ENCODE measurements at places on chromosomes 5 and 9.

DNA sequence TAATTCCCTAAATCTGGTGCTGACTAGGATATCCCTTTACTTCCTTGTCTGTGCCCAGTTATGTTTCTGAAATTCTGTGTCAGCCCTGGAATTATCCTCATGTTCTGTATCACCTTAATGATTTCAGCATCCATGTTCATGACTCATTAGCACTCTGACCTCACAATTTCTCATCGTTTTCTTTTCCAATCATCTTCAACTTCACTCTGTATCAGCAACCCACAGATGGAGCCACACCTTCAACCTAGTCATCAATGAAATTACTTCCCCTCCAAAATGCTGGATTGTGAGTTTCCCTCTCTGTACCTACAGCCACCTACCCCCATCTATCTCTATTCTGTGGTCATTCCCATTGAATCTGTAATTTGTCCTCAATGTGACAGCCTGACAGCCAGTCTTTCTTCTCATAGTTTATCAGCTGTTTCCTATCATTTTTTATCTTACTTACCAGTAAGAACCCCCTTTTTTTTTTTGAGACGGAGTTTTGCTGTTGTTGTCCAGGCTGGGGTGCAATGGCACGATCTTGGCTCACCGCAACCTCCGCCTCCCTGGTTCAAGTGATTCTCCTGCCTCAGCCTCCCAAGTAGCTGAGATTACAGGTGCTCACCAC, 3.1 kb upstream of the IL6ST start:
- H3K27ac ChIP-seq: no peak overlapping the region
- no peaks in the 10 kb centered on the region for H3K4me1 ChIP-seq
- H3K4me3 ChIP-seq: no peak overlapping the region
- no peaks in the 10 kb centered on the region for H3K27me3 ChIP-seq

DNA sequence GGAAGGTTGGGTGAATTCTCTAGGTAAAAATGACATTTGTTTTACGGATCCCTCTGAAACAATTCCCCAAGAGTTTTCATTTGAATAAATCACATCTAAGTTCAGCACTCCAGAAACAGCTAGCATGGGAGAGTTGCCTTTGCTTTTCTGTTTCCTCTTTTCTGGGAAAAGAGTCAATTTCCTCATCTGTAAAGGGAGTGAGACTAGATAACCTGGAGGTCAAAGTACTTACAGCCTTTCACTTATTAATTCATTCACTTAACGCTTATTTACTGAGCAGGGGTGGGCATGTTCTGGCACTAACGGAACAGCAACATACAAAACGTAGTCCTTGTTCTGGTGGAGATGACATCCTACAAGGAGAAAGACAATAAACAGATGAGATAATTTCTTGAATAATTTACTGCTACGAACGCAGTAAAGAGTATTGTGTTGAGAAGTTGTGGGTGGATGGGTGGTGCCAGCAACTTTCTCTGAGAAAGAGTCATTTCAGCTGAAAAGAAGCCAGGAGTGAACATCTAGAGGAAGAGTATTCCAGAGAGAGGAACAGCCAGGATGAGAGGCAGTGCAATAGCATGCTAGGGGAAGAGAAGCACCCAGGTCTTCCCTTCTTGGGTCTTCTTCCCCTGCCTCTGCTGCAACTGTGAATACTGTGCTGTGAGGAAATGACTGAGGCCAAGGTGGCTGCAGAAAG, 335.6 kb downstream of the ZSWIM6 start:
- no peaks in the 10 kb centered on the region for H3K36me3 ChIP-seq
- no peak overlapping the region for H3K4me3 ChIP-seq
- no peak for DNase-seq
- no peaks in the 10 kb centered on the region for H3K4me1 ChIP-seq
- no peak overlapping the region for H3K27ac ChIP-seq
- no peaks in the 10 kb centered on the region for H3K27me3 ChIP-seq

- H3K27ac ChIP-seq: no peak overlapping the region
- H3K36me3 ChIP-seq: no peaks in the 10 kb centered on the region
- no peaks in the 10 kb centered on the region for H3K4me1 ChIP-seq
- H3K4me3 ChIP-seq: no peak overlapping the region
- no peak for DNase-seq
Measured at GRCh38 chr5:107455111-107455544, 215.6 kb downstream of the EFNA5 start.

DNA sequence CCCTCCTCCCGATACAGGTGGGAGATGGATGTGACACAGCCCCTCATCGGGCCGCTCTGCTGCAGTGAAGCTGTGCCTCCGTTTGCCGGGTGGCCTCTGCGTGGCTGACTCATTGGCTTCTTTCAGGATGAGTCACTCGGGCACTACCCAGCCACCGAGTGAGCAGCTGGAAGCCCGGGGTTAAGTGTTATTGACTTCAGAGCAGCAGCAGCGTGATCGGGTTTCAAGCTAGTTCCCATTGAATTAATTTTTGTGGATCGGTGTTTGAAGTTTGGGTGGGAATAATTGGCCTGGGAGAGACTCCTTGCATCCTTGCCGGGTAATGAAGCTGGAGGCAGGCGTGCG, 266.4 kb upstream of the IRX4 start:
- H3K27ac ChIP-seq: no peak overlapping the region
- H3K36me3 ChIP-seq: no peaks in the 10 kb centered on the region
- H3K4me3 ChIP-seq: no peak overlapping the region
- no peaks in the 10 kb centered on the region for H3K4me1 ChIP-seq
- H3K27me3 ChIP-seq: no peaks in the 10 kb centered on the region

GRCh38 chr9:33446240-33446945, 1.0 kb downstream of the AQP3 start:
- DNase-seq: no peak
- H3K4me1 ChIP-seq: peaks cover 10% of the 10 kb centered on the region
- H3K27ac ChIP-seq: no peak overlapping the region
- no peaks in the 10 kb centered on the region for H3K36me3 ChIP-seq
- H3K4me3 ChIP-seq: peak overlapping the region; percentile 48

- no peak overlapping the region for H3K27ac ChIP-seq
- no peaks in the 10 kb centered on the region for H3K36me3 ChIP-seq
- no peaks in the 10 kb centered on the region for H3K27me3 ChIP-seq
- no peak overlapping the region for H3K4me3 ChIP-seq
- DNase-seq: no peak
Measured at GRCh38 chr9:98596486-98596885, 112.2 kb downstream of the GABBR2 start.

GRCh38 chr5:93790401-93790800, 49.0 kb upstream of the POU5F2 start:
- no peaks in the 10 kb centered on the region for H3K36me3 ChIP-seq
- H3K4me3 ChIP-seq: no peak overlapping the region
- no peak overlapping the region for H3K27ac ChIP-seq
- DNase-seq: no peak
- no peaks in the 10 kb centered on the region for H3K27me3 ChIP-seq

- peaks cover 3% of the 10 kb centered on the region for H3K27me3 ChIP-seq
- no peak for DNase-seq
- no peaks in the 10 kb centered on the region for H3K4me1 ChIP-seq
- no peaks in the 10 kb centered on the region for H3K36me3 ChIP-seq
- H3K27ac ChIP-seq: no peak overlapping the region
- no peak overlapping the region for H3K4me3 ChIP-seq
Measured at GRCh38 chr9:136667940-136668760, 5.4 kb downstream of the EGFL7 start.

DNA sequence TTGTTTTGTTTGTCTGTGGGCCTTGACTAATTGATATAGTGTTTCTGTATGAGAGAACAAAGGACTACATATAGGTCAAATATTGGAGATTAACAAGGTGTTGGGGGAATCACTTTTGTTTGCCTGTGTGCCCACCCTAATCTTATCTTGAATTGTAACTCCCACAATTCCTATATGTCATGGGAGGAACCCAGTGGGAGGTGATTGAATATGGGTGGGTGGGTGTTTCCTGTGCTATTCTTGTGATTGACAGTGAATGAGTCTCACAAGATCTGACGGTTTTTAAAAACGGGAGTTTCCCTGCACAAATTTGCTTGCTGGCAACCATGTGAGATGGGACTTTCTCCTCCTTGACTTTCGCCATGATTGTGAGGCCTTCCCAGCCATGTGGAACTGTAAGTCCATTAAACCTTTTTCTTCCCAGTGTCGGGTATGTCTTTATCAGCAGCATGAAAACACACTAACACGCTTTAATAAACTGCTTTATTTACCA, 64.9 kb upstream of the HSPB3 start:
- no peak overlapping the region for H3K27ac ChIP-seq
- H3K27me3 ChIP-seq: no peaks in the 10 kb centered on the region
- no peak for DNase-seq
- no peaks in the 10 kb centered on the region for H3K4me1 ChIP-seq
- H3K4me3 ChIP-seq: no peak overlapping the region

DNA sequence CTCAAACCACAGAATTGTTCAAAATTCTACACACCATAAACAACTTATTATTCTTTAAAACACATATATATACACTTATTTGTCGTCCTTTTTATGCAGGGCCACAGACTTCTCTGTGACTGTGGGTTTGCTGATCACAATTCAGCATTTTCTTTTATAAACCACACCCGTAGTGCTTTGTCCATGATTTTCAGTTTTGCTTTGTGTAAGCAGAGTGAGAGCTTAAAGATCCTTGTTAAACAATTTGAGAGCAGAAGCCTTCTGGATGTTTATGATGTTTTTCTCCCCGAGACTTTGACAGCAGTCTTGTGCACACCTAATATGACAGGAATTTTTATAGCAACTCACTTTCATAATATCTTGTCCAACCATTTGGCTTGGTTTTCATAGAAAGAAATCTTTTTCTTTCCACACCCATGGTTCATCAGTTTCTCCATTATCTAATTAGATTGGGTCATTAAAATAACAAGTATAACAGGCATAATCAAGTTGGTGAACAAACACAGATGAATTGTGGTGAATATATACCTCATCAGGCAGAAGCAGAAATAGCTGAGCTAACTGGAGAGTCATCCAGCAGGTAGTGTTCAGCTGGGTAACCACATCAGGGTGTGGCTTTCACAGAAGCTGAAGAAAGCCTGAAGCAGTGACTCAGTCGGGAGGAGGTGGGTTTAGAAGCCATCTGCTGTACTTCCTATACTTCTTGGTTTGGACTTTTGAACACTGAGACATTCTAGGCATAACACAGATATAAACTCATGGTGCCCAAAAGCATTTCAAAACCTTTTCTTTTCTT, 232.8 kb downstream of the DOCK8 start:
- H3K36me3 ChIP-seq: no peaks in the 10 kb centered on the region
- H3K27ac ChIP-seq: no peak overlapping the region
- DNase-seq: no peak
- H3K4me3 ChIP-seq: no peak overlapping the region
- no peaks in the 10 kb centered on the region for H3K4me1 ChIP-seq

GRCh38 chr9:20242510-20243189, 379.6 kb downstream of the MLLT3 start:
- DNase-seq: no peak
- no peaks in the 10 kb centered on the region for H3K27me3 ChIP-seq
- no peak overlapping the region for H3K27ac ChIP-seq
- H3K4me1 ChIP-seq: no peaks in the 10 kb centered on the region
- no peaks in the 10 kb centered on the region for H3K36me3 ChIP-seq

- DNase-seq: no peak
- no peak overlapping the region for H3K4me3 ChIP-seq
- no peaks in the 10 kb centered on the region for H3K36me3 ChIP-seq
- no peak overlapping the region for H3K27ac ChIP-seq
Measured at GRCh38 chr5:140253985-140254384, 48.9 kb downstream of the PFDN1 start.

- no peaks in the 10 kb centered on the region for H3K36me3 ChIP-seq
- H3K4me1 ChIP-seq: peaks cover 4% of the 10 kb centered on the region
- no peak overlapping the region for H3K27ac ChIP-seq
- no peaks in the 10 kb centered on the region for H3K27me3 ChIP-seq
- H3K4me3 ChIP-seq: no peak overlapping the region
Measured at GRCh38 chr9:110241260-110241857, 14.9 kb downstream of the TXN start.

DNA sequence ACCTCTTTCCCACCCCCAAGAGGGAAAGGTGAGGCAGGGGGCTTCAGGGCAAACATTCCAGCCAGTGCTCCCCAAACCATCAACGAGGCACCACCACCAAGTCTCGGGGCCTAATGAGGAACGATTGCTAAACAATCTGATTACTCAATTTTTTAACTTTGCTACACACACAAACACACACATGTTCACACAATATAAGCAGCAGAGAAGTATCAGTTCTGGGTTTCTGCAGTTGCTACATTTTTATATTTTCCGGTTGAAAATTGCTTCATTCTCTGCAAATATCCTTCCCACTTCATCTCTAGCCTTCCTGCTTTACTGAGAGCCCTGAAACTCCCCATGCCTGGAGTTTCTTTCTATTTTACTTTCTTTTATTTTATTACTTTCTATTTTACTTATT, 60.2 kb downstream of the FEM1C start:
- no peak for DNase-seq
- H3K4me3 ChIP-seq: no peak overlapping the region
- no peaks in the 10 kb centered on the region for H3K27me3 ChIP-seq
- H3K4me1 ChIP-seq: no peaks in the 10 kb centered on the region
- no peaks in the 10 kb centered on the region for H3K36me3 ChIP-seq
- H3K27ac ChIP-seq: no peak overlapping the region

GRCh38 chr9:121736934-121737462, 85.6 kb downstream of the DAB2IP start:
- H3K4me3 ChIP-seq: peak overlapping the region; percentile 45
- no peaks in the 10 kb centered on the region for H3K27me3 ChIP-seq
- no peaks in the 10 kb centered on the region for H3K36me3 ChIP-seq
- peak; percentile 72 for DNase-seq
- peak overlapping the region; percentile 32 for H3K27ac ChIP-seq

DNA sequence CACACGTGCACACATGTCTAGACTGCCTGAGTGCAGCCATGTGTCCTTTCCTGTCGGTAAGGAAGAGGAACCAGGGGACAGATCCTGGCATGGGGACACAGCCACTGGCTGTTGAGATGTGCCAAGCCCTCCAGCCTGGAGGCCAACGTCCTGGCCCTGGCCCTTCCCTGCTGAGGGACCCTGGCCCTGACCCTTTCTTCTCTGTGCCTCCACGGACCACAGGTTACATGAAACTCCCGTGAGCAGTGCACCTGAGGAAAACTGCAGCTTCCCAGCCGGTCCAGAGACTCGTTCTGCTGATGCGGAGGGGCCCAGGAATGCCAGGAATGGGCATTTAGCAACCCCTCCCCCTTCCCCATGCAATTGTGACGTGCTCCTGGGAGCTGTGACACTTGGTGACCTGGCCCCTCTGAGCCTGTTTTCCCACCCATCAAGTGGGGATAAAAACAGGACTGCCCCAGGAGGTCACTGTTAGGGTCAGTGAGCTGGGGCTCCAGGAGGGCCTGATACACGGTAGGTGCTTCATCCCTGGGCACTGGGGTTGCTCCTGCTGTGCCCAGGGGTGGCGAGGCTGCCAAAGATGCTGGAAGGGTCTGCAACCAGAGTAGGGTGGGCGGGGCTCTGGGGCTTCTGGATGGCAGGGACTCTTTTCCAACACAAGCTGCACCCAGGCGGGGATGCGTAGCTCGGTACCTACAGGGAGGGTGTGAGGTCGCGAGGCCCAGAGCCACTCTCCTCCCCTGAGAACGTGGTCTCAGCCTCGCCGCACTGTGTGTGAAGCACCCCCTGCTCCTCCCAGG, 151.5 kb downstream of the C9orf50 start:
- H3K27ac ChIP-seq: no peak overlapping the region
- no peak for DNase-seq
- H3K27me3 ChIP-seq: no peaks in the 10 kb centered on the region

Measured in ovary (tissue), 10 donors.